ENCODE measurements at places on chromosomes 2 and 18.

DNA sequence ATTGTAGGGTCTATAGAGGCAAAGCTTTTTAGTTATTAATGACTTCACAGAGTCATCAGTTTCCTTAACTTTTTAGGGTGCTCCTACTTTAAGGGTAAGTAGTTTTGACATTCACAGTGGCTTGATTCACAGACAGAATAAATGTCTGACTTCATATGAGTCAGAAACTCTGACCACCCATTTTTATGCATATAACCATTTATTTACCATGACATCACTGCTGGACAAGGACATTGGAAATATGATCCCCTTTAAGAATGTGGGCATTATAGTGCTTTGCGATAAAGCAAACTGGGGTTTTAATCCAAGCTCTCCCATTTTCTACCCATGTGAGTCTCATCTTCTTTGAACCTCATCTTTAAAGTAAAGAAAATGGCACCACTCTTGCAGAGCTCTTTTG, 162.0 kb upstream of the MC4R start:
- no peak for DNase-seq

DNA sequence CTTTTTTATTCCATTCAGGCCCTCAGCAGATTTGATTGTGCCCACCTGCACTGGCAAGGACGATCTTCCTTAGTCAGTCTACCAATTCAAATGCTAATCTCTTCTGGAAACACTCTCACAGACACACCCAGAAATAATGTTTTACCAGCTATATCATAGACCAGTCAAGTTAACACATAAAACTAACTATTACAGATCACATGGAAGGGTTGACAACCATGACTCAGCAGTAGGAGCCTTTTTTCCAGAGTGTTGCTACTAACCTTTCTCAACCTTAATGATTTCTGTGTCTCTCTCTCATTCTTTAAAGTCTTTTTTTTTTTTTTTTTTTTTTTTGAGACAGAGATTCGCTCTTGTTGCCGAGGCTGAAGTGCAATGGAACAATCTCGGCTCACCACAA, 143.5 kb upstream of the MSH6 start:
- DNase-seq = no peak

- no peak for DNase-seq
These were observed 174.2 kb downstream of the SLC39A10 start for GRCh38 chr2:195830968-195831950.

DNA sequence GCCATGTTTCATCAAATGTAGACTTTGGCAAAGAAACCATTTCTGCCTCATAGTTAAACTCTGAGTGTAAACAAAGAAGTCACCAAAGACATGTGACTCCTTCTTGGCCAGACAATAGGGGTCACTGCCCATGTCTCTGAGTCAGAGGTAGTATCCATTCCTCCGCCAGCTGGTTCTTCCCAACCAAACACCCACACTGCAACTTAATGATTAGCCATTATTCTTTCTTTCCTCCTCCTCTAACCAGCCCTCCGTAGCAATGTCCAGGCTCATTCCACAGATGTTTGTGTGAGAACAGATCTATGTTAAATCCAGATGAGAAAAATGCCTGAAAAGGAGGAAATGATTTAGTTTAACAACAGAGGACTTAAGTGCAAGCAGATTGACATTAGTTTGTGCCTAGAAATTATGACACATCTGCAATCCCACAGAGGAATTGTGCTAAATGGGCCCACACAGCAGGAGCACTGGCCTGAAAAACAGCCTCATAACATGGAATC, 127.9 kb upstream of the SH3BP4 start:
- DNase-seq = no peak

GRCh38 chr2:179592167-179592936, 269.1 kb downstream of the ZNF385B start:
- no peak for DNase-seq

DNA sequence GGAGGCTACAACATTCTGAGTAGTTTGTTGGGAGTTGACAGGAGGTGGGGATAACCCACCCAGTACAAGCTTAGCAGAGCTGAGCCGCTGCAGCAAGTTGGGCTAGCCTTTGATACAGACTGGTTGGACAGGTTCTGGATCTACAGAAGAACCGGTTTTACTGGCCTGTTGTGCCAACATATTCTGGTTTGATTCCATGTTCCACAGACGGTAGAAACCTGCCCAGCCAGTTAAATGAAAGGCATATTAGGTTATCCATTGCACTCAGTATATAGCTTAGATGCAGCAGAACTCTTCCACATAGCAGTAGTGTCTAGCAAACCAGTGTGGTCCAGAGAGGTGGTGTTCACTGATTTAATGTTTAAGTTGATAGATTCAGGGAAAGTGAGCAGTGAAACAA, 19.3 kb upstream of the RBBP8 start:
- DNase-seq = no peak

DNA sequence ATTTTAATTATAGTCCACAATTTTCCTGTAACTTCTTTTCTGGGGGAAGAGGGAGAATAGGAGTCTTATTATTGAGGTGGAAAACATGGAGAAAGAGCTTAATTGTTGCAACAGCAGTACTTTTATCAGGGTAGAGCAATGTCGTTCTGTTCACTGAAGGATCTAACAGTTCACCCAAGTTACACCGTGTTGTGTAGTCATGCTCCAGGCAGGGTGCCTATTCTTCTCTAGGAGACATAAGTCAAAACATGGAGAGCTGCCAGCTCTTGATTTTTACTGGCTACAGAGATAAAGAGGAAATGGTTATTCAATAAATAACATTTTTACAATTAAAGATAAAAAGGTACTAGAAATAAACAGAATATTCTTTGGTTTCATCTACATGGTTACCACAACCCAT, 594.3 kb upstream of the NETO1 start:
- DNase-seq = no peak

DNA sequence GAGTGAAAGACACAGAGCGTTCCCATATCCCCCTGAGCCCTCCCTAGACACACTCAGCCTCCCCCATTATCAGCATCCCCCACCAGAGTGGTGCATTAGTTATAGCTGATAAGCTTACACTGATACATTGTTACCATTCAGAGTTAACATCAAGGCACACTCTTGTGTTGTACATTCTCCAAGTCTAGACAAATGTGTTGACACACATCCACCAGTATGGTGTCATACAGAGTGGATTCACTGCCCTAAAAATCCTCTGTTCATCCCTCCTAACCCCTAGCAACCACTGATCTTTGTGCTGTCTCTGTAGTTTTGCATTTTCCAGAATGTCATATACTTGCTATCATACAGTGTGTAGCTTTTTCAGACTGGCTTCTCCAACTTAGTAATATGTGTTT, 78.0 kb upstream of the RPL31 start:
- no peak for DNase-seq

DNA sequence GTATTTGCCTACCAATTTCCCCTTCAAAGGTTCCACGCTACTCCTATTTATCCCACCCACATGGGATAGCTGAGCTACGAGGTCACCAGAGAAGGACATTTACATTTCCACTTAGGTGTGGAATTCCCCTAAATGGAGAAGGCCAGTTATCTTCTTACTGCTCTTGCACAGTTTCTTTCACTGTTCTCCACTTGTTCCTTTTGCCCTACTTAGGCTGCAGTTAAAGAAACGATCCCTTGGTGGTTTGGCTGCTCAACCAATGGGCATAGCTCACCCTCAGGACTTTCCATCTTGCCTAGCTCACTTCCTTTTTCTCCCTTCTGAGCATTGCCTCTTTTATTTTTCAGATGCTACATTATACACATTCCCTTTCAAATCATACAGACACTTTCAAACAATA, 11.2 kb upstream of the NABP1 start:
- DNase-seq = no peak

DNA sequence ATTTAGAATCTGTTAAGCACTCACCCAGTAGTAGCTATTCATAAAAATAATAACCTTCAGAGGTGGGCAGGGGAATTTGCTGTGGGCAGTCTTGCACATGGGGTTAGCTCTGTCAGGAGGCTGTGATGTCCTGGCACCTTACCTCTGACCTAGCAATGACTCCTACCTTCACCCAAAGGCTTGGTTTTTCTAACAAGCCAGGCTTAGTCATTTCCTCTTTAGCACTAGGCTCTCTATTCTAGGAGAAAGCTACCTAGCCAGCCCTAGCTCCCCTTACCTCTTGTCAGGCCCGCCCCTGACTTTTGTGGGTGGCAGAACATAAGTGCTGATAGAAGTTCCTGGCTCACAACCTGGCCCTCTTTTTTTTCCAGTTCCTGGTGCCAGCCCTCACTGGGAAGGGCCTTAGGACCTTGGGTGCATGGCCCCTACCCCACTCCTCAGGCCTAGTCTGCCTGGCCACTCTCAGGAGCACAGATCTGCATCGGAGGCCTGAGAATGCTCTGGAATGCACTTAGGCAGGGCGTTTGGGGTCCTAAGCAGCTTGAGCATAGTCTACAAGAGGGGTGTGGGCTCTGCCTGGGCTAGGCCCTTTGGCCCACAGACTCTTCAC, 17.7 kb downstream of the CPLX4 start:
- no peak for DNase-seq

DNA sequence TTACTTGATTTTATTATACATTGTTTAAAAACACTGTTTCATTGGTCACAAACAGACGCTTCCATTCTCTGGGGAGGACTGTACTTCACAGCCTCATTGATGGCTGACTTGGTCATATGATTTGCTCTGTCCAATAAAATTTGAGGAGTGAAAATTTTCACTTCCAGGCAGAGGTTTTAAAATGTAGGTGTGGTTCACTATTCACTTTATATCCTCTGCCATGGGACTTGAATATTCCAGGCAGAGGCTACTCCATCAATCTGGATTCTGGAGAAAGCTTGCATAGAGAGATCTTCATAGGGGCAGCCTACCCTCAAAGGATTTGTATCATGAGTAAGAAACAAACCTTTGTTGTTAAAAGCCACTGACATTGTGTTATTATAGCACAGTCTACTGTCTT, 56.7 kb downstream of the LDAH start:
- DNase-seq = no peak

GRCh38 chr2:204545861-204546735, 823 bp downstream of the PARD3B start:
- DNase-seq = no peak

DNA sequence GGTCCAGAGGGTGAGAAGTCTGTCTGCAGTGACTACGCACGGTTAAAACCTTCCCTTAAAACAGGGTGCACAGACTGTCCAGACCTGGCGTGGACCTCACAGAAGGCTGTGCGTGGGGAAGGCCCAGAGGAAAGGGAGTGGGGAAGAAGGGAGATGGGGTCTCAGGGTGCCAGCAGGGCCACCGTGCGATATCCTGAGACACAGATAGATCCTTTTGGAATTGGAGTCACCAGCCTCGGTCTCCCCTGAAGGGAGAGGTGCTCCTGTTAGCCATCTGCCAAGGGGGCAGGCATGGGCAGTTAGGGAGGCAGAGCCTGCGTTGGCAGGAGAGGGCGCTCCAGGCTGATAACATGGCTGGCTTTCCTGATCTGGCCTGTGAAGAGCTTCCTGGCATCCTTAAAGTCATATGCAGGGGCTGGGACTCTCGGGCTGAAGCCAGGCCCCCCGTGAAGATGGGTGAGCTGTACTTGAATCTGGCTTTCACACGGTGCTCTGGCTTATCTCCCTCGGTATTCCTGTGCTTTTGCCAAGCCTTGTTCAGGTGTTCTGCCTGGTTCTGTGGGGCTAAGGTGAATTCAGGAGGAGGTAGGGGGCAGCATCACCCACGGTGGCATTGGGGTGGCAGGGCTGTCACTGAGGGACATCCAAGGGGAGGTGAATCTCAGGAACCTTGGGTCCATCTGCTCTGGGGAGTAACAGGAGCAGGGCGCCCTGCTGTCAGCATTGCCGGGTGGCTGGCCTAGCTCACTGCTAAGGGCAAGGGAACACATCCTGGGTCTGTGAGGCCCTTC, 107.2 kb upstream of the SMAD2 start:
- DNase-seq = peak; percentile 76

GRCh38 chr18:22318745-22319407, 98.8 kb downstream of the CTAGE1 start:
- no peak for DNase-seq

GRCh38 chr2:160906878-160907277, 253.3 kb upstream of the TANK start:
- DNase-seq = no peak

DNA sequence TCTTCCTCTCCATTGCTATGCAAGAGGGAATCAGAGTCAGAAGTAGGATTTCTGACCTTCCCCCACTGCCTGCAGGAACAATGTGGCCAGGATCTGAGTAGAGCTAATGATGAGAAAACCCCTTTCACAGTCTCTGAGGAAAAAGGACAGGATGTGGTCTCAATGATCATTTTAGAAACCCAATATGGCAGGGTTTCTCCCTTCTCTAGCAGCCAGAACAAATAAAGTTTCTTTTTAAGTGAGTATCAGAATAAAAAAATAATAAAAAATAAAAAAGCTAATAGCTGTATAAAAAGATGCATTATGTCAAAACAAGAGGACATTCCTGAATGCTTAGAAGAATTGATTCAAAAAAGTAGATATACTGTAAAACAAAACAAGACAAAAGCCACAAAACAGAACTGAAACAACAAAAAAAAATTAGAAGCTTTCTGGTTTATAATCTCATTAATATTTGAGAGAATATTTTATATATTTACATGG, 1124.9 kb upstream of the ZEB2 start:
- no peak for DNase-seq

DNA sequence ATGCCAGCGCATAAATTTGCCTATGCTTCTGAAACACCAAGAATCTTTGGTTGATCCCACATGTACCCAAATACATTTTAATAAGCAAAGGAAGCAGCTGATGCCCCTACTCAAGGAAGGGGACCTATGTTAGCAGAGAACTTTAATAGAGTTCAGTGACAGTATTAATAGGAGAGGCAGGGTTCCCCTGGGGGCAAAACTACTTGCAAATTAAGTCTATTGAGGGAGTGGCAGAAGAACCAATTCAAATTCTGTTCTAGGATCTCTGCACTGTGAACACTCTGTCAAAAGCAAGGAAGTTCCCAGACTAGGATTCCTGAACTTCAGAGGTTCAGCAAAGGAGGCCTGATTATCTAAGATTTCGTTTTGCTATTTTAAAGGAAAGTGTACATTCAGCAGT, 47.5 kb downstream of the EPB41L3 start:
- no peak for DNase-seq

DNA sequence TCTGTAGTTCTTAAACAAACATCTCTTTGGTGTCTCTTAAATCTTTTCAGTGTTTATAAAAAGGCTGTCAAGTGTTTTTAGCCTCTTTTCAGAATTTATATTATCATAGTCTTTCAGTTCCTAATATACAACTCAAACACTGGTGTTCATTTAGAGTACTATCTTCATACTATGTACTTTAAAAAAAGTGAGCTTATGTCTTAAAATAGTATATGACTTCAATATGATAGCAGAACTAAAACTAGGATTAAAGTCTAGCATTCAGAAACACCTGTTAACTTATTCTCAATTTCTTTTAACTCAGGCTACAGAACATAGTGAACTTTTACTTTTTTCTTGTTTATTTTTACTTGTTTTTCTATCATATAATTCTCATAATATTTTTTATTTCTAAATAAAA, 14.7 kb upstream of the IKZF2 start:
- no peak for DNase-seq
